ENCODE measurements at places on chromosomes 3 and 15. TPM values are rescaled to one million over a fixed set of nuclear protein-coding genes. Genes with fewer than 3 reads are reported as not detected.

DNA sequence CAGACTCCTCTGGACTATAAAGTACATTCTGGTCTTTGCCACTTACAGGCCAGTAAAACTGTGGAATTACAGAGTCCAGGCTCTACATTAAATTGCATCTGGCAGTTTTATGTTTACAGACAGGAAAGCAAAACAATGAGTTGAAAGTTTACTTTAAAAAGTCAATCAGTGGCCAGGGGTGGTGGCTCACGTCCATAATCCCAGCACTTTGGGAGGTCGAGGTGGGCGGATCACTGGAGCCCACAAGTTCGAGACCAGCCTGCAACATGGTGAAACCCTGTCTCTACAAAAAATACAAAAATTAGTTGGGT lies 53.8 kb downstream of the TM4SF4 start:
- H3K4me1 ChIP-seq: peaks cover 39% of the 10 kb centered on the region
- no peaks in the 10 kb centered on the region for H3K27me3 ChIP-seq
- H3K27ac ChIP-seq: peak overlapping the region; percentile 54
- peak; percentile 56 for DNase-seq
- peaks cover 33% of the 10 kb centered on the region for H3K36me3 ChIP-seq

- no peaks in the 10 kb centered on the region for H3K27me3 ChIP-seq
- H3K4me1 ChIP-seq: no peaks in the 10 kb centered on the region
- H3K27ac ChIP-seq: no peak overlapping the region
- H3K4me3 ChIP-seq: no peak overlapping the region
- no peak for DNase-seq
Measured at GRCh38 chr3:31488475-31489017, 44.2 kb upstream of the STT3B start.

DNA sequence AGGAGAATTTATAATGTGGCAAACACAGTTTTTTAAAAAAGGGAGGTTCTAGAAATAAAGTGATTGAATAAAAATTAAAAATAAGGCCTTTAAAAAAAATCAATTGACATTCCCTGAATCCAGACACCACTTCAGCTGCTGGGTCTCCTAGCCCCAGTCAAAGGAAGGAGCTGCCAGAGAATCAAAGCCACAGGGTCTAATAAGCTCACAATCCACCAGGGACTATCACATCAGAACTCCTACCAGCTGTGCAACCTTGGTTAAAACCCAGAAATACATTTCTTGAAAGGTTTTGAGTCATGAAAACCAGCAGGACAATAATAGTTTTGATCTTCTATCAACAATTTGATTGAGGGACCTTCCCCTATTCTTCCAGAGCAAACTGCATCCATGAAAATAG lies 134.5 kb downstream of the MECOM start:
- H3K27me3 ChIP-seq: no peaks in the 10 kb centered on the region
- H3K4me1 ChIP-seq: peaks cover 18% of the 10 kb centered on the region
- no peak overlapping the region for H3K27ac ChIP-seq
- H3K4me3 ChIP-seq: no peak overlapping the region
- no peak for DNase-seq
- H3K36me3 ChIP-seq: no peaks in the 10 kb centered on the region

NRROS gene
- not detected for total RNA-seq

CCDC54 gene
- not detected for total RNA-seq

SLC28A1 gene
- total RNA-seq: not detected
